ENCODE measurements at places on chromosomes 1 and 21. TPM values are rescaled to one million over a fixed set of nuclear protein-coding genes. Genes with fewer than 3 reads are reported as not detected.

GRCh38 chr21:18545908-18546307, 142.3 kb upstream of the TMPRSS15 start:
- H3K36me3 ChIP-seq = peaks cover 2% of the 10 kb centered on the region
- H3K4me1 ChIP-seq = peaks cover 44% of the 10 kb centered on the region
- H3K4me3 ChIP-seq = peak overlapping the region; percentile 23

Gene TRIM62
- total RNA-seq = 71.8 TPM

DNA sequence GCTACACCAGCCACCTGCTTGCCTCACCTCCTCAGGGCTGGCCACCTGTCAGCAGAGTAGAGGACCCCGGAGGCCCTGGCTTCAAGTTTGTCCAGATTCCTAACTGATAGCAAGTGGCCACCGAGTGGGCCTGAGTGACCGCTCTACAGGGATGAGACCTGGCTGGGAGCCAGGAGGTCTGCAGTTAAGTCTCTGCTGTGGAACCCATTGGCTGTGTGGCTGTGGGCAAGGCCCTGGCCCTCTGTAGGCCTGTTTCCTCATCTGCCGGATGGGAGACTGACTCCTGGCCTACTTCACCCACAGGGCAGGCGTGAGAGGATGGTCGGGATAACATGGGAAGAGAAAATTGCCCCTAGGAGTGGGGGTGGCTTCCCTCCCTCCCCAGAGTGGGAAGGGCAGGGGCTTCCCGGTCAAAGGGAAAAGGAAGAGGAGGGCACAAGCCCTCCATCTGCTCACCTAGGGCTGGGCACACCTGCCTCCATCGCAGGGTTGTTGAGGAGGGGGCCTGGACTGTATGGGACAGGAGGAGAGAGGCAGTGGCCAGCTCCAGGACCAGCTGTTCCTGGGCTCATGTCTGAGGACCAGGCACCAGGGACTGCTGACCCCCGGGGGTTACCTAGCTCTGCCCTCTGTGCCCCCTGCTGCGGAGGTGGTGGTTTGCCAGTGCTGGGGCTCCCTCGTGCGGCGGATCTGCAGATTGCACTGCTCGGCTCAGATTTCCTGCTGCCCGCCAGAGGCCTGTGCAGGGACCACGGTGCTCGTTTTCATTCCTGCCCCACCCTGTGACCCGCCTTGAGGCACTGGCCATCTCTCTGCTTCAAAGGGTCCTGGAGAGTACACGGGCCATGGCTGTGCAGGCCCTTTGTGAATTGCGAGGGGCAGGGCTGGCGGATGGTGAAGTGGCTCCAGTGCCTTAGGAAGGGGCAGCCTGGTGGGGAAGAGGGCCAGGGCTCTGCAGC, 9.1 kb upstream of the MTFR1L start:
- H3K4me3 ChIP-seq = no peak overlapping the region
- H3K27me3 ChIP-seq = no peaks in the 10 kb centered on the region
- H3K36me3 ChIP-seq = peaks cover 19% of the 10 kb centered on the region
- peak; percentile 93 for DNase-seq

Gene SLC6A9
- 49.4 TPM for total RNA-seq

DNA sequence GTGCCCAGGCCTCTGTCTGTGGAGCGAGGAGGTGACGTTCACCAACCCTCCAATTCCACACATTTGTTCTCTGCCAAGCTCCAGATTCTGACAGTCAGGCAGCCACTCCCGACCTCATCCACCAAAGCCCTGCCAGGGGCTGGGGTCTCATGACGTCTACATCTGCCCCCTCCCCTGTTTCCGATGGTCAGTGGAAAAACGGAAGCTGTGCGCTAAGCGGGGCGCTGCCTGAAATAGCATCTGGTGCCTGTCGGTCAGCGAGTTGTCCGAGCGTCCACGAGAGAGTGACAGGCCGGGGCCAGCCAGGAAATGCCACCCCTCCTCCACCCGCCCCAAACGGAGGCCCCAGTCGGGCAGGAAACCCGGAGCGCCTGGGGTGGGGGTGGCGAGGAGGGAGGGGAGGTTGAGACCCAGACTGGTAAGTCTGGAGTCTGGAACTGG, 3.2 kb upstream of the TAL1 start:
- H3K4me1 ChIP-seq = peaks cover 17% of the 10 kb centered on the region
- peaks cover 72% of the 10 kb centered on the region for H3K27me3 ChIP-seq
- no peak for DNase-seq
- H3K27ac ChIP-seq = no peak overlapping the region

- no peaks in the 10 kb centered on the region for H3K27me3 ChIP-seq
- no peak overlapping the region for H3K4me3 ChIP-seq
- no peaks in the 10 kb centered on the region for H3K36me3 ChIP-seq
- DNase-seq = peak; percentile 88
- peaks cover 18% of the 10 kb centered on the region for H3K4me1 ChIP-seq
- no peak overlapping the region for H3K27ac ChIP-seq
These were observed 83.6 kb upstream of the SLC25A33 start for GRCh38 chr1:9455487-9456234.
